Activated CD4-positive, alpha-beta T cell treated with anti-CD3 and anti-CD28 coated beads, Interleukin-2, amount 10 ng/mL, durations not matched to agents 7 days and 5 days (primary cell): ENCODE measurements at places on chromosomes 2 and 18.

DNA sequence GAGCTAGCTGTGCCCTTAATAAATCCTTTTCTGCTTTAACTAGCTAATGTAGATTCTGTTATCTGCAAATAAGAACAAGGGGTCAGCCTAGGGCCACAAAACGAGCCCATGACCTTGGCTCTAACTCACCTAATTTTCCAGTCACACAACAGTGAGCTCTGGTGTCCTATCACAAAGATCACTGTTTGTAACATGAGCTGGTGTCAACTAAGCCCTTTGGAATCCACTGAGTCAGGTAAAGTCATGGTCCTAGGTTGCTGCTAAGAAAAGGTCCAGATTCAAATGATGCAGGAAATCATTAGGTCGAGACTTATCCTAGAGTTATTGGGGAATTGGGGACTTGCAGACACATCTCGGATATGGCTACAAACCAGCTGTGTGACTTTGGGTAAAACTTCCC is 49.9 kb downstream of the ST8SIA5 start:
- no peak for DNase-seq

GRCh38 chr2:179467960-179468359 is 203.3 kb upstream of the SESTD1 start:
- no peak for DNase-seq

- no peak for DNase-seq
These were observed 121.6 kb upstream of the CDC42EP3 start for GRCh38 chr2:37793004-37793403.

GRCh38 chr2:217929757-217930707 is 72.8 kb downstream of the TNS1 start:
- no peak for DNase-seq

DNA sequence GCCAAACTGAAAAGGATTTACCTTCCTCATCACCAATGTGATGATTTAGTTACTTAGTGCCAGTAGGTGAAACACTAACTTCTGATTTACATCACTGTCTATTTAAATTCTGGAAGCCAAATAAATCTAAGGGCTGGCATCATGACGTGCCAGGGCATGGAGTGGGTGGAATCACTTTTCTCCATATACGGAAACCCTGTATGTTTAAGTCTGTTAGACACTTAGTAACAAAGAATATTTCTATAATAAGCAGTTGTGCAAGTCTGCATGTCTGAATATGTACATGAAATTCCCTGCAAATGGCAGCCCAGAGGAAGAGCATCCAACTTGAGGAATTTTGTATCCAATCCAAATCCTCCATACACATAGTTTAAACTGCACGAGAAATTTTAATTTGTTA is 243.1 kb upstream of the SMAD7 start:
- DNase-seq, result no peak

DNA sequence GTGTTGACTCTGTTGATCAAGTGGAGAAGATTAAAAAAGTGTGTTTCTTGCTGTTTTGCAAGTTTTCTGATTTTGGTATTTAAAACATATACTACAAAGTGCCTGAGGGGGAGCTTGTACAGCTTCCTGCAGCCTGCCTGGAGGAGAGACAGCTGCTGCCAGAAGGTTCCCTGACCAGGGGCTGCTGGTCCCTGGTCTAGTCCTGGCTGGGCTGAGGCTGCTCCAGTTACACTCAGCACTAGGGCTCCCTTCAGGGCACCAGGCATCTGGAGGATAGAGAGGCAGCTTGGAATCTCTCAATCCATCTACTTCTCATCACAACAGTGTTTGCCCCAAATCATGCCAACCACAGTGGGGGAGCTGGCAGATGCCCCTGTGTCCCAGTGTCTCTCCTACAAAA is 4.8 kb downstream of the MC2R start:
- DNase-seq, result no peak

GRCh38 chr2:43360137-43360536 is 133.7 kb upstream of the ZFP36L2 start:
- DNase-seq, result no peak

- peak; percentile 36 for DNase-seq
These were observed 75.3 kb downstream of the BABAM2 start for GRCh38 chr2:27965841-27966240.

DNA sequence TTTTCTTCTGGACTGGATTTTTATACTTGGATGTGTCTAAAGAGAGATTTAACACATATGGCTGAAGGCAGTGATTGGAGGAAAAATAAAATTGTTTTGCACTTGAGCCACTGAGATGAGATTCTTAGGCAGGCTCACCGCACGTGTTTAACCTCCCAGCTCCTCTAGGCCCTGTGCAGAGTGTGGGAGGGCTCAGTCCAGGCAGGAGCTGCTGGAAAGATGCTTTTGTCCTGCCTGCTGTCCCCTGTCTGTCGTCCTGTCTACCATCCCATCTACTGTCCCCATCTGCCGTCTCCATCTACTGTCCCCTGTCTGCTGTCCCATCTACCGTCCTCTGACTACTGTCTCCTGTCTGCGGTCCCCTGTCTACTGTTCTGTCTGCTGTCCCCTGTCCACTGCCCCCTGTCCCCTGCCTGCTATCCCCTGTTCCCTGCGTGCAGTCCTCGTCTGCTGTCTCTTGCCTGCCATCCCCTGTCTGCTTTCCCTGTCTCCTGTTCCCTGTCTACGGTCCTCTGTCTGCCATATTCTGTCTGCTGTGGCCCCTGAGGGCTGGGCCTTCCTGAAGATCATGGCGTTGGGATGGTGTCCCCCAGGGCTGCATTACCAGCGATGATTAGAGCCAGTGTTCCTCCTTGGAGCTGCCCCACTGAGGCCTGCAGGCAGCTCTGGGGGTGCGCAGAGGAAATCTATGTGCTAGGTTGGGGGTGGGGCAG is 43.7 kb upstream of the HS6ST1 start:
- DNase-seq, result no peak

- no peak for DNase-seq
These were observed 175.7 kb upstream of the TANK start for GRCh38 chr2:160984426-160985077.

DNA sequence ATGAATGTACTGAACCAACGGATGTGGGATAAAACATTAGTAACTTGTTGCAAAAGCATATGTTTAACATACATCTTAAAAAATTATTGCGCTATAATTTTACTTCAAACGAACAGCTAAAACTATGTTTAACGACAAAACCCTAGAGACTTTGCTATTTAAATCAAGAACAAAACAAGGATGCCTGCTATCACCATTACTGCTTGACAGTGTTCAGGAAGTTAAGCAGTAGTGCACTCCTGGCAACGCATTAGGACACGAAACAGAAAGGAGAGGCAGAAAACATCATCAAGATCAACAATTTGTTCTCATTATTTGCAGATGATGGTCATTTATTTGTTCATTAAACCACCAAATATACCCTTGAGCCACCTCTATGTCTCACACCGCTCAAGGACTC is 151.9 kb downstream of the GALNT1 start:
- no peak for DNase-seq

DNA sequence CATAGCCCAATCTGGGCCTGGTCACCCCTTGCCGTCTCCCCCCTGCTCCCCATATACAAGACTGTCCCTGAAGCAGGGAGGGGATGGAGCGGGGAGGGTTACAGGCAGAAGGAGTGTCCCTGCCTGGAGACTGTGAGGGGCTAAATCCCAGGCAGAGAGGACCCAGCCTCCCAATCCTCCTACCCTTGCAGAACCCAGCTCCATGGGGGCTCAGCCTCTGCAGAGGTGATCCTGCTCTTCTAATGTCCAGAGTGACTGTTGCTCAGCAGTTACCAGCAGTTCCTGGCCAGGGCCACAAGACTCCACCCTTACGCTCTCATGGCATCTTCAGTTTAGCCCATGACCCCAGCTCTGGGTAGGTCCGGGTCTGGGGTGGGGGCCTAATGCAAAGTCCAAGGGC is 58.1 kb downstream of the COA5 start:
- DNase-seq, result no peak

- no peak for DNase-seq
These were observed 29.5 kb downstream of the RNF144A start for GRCh38 chr2:6946722-6947121.

DNA sequence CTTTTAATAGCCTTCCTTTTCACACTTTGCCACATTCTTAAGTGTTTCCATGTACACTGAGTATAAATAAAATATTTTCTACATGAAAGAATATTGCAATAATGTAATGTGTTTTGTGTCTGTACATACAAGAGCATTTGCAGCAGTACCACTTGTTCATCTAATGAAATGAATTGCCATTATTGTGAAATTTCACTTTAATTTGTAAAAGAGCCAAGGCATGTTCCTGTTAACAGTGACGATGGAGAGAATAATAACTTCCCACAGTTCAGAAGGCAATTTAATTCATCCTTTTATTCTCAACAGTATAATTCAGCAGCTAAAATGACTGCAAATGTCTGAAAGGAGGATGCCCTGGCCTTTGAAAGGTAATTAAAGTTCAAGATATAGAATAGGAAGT is 853.9 kb downstream of the LRRTM4 start:
- no peak for DNase-seq

DNA sequence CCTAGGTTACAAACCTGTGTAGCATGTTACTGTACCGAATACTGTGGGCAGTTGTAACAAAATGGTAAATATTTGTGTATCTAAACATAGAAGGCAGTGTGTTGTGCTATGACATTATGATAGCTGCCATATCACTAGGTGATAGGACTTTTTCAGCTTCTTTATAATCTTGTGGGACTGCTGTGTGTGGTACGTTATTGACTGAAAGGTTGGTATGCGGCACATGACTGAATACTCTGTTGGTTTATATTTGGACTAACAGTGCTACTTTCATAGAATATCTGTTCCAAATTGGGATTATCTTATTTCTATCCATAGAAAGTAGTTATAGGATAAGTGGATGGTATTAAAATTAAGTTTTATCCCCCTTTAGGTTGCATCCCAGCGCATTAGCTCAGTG is 144.7 kb downstream of the PHLPP1 start:
- DNase-seq, result no peak

- DNase-seq, result no peak
These were observed 33.9 kb downstream of the PTPN18 start for GRCh38 chr2:130389783-130390182.

DNA sequence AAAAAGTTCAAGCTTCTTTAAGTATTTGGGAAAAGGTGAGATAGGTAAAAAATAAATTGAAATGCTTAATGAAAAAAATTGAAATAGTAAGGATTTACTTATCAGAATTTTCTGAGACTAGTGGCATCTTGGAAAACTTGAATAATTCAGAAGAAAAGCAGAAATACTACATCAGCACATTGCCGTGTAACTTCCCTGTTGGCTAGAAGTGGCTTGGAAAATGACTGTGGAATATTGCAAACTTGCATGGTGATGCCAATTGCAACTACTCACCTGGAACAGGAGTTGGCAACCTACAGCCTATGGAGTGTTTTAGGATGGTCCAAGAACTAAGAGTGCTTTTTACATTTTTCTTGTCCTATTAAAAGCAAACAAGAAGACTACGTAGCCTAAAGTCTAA is 603.5 kb upstream of the VRK2 start:
- no peak for DNase-seq

DNA sequence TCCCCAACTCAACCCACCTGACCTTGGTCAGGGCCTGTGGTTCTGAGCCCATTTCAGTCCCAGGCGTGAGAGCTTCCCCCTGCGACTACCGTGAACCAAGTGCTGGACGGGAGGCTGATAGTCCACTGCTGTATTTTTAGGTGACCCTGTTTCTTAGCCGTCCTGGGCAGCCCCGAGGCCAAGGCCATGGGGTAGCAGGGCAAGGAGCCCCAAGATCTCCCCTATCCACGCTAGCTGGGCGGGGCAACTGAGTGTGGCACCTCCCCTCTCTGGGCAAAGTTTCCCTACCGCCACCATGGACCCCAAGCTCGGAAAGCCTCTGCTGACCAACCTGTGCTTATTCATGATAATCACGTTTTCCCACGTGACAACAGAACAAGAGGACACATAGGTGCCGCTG is 583 bp upstream of the KLHL30 start:
- DNase-seq, result no peak

- DNase-seq, result no peak
These were observed 135.1 kb upstream of the CTDP1 start for GRCh38 chr18:79544386-79544963.

DNA sequence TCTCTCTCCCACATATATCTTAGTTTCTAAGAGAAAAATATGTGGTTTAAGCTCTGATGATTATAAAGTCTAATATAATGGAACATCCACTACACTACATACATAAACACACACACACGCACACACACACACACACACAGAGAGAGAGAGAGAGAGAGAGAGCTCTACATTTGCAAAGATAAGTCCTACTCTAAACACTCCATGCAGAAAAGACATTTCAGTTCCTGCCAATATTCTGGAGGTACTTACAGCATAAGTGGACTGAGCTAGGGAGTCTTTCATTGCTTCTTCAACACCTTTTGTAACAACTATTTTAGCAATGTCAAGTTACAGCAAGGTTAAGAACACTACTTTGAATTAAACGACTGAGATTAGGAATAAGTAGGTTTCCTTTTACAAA is 80.1 kb downstream of the FIGN start:
- no peak for DNase-seq

- no peak for DNase-seq
These were observed 50.7 kb downstream of the DYNAP start for GRCh38 chr18:54641734-54642133.

GRCh38 chr2:142966284-142966683 is 88.8 kb downstream of the KYNU start:
- DNase-seq, result no peak
